ENCODE measurements at places on chromosomes 6 and 20. TPM values are rescaled to one million over a fixed set of nuclear protein-coding genes. Genes with fewer than 3 reads are reported as not detected.

SYCP2 gene
- 2.2 TPM for total RNA-seq

GRCh38 chr6:118320652-118321051 is 227.4 kb upstream of the PLN start:
- DNase-seq: no peak

DNA sequence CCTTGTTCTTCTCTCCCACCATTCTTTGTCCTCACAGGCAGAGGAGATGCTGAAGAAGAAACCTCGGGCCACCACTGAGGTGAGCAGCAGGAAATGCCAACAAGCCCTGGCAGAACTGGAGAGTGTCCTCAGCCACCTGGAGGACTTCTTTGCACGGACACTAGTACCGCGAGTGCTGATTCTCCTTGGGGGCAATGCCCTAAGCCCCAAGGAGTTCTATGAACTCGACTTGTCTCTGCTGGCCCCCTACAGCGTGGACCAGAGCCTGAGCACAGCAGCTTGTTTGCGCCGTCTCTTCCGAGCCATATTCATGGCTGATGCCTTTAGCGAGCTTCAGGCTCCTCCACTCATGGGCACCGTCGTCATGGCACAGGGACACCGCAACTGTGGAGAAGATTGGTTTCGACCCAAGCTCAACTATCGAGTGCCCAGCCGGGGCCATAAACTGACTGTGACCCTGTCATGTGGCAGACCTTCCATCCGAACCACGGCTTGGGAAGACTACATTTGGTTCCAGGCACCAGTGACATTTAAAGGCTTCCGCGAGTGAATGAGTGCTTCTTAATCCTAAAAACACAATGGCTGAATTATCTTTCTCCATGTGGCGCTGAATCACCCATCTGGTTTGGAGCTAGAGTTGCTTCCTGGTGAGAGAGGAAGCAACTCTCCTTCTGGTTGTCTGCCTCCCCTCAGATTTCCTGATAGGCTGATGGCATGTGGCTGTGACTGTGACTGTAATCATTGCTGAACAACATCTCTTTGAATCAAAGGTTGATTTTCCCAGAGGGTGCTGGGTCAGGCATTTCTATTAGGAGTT is 4.6 kb downstream of the MAD2L1BP start:
- no peak for DNase-seq

DNA sequence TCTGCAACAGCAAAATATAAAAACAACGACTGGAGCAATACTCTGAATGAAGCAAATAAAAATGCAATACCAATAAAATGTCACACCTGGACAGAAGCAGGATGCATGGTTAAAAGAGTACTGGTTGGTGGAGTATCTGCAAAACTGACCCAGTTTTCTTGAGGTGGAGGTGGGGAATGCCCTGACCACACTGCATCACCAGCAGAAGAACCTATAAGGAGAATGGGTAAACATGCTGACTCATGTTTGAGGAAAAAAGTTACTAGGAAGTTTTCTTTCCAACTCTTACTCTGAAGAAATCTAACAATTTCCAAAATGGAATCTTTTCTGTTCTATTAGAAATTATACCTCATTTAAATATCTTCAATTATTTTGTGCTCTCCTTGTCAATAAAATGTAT is 43.6 kb downstream of the REPS1 start:
- no peak for DNase-seq

RNF217 gene
- 2.0 TPM for total RNA-seq

DNA sequence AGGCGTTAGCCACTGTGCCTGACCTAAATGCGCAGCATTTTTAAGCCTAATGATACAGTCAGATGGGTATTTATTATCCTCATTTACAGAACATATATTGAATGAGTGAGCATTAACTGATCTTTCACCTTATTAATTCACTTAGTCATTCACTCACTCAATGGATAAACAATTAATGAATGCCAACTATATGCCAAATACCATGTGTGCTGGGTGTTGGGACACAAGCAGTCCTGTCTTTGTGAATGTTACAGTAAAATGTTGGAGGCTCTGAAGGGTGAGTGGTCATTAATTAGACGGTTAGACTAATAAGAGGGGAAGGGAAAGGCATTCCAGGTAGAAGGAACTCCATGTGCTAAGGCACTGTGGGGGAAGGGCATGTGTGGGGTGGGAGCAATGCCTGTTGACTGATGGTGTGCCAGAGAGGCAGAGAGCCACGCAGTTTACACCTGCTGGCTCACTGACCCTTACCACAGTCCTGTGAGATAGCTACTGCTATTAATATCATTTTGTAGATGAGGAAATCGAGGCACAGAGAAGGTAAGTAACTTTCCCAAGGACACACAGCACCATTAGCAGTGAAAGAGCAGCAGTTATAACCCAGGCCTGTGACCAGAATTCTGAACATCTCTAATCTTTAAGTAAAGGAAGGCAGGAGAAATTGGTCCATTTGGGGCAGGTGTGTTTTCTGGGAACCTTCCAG is 38.7 kb upstream of the B4GALT5 start:
- DNase-seq: no peak

DNA sequence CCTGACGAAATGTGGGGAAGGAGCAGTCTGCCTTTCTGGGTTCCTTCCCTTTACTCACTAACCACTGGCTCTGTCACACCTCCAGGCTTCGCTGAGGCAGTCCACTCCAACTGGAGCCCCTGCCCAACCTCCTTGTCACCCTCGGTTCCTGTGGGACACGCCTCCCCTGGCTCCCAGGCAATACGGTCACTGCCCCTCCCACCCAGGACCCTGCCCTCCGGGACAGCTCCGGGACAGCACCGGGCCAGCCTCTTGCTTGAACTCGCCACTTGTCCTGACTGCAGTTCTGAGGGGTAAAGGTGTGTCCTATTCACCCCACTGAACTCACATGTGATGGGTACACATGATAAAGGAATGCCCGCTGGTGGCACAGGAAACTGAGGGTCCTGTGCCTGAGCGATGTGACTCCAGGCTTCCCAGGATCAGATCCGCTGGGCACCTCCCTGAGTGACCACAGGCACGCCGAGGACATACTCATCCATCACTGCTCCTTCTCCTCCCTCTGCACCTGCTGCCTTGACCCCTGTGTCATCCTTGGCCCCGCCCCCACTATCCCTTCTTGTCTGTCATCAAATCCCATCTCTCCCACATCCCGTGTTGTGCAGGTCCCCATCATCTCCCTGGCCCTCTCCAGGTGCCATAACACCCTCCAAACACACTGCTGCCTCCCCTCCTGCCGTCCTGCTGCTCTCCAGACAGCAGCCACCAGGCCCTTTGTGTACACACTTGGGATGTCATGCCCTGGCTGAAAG is 7.9 kb downstream of the SDCBP2 start:
- DNase-seq: no peak

DNA sequence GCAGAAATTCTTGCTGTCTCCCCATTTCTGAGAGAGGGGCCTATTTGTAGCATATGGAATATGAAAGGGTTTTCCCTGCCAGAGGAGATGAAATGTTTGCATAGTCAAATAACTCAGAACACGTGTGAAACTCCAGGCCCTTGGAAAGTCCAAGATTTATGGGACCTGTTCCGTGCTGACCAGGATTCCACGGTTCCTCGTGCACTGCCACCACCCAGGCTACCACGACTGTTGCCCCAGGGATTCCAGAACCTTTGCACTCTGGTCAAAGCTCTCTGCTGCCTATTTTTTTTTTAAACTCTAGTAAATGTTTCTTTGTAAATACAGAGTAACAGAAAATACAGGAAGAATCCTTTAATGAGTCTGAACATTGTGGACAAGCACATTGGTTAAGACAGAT is 35.0 kb downstream of the MYLK4 start:
- DNase-seq: no peak

RAB44 gene
- total RNA-seq: 0.12 TPM

- DNase-seq: no peak
Observed at GRCh38 chr20:9557411-9557810, 43.0 kb downstream of the LAMP5 start.

DNA sequence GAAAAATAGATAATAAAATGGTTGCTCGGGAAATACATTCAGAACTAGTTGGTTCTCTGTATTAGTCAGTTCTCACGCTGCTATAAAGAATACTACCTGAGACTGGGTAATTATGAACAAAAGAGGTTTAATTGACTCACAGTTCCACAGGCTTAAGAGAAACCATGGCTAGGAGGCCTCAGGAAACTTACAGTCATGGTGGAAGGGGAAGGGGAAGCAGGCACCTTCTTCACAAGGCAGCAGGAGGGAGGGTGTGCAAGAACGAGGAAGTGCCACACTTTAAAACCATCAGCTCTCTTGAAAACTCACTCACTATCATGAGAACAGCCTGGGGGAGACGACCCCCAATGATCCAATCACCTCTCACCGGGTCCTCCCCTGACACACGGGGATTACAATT is 24.2 kb upstream of the SNX9 start:
- DNase-seq: peak; percentile 59

DNA sequence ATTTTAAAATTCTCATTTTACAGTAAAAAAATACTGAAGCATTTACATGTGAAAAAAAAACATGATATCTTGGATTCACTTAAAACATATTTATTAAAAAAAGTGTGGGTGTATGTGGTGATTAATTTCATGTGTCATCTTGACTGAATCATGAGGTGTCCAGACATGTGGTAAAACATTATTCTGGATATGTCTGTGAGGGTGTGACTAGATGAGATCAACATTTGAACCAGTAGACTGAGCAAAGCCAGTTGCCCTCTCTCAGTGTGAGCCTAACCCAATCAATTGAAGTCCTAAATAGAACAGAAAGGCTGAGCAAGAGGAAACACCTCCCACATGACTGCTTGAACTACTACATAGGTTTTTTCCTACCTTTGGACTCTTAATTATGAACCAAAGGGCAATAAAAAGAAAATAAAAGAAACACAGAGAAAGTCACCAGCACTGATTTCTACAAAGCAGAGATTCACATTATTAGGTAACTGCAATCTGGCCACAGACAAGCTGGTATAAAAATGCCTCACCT is 90.5 kb upstream of the VGLL2 start:
- DNase-seq: no peak

PRND gene
- not detected for total RNA-seq

DNA sequence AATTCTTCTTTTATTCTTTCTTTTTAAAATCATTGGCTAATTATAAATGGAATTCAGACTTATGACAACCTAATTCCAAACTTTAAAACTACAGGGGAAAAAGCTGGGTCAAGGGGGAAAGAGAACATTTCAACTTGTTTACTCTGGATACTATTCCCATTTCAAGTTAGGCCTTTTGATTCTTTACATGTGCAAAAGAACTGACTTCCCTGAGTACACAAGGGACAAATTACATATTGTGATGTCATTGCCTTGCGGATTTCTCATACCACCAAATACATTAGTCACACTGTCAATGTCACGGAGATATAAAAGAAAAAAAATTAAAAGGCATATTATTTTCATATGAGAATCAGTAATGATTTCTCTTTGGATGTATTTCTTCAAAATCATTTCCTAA is 96.5 kb upstream of the TBX18 start:
- no peak for DNase-seq

OPN5 gene
- not detected for total RNA-seq

RCAN2 gene
- total RNA-seq: 0.74 TPM

DNA sequence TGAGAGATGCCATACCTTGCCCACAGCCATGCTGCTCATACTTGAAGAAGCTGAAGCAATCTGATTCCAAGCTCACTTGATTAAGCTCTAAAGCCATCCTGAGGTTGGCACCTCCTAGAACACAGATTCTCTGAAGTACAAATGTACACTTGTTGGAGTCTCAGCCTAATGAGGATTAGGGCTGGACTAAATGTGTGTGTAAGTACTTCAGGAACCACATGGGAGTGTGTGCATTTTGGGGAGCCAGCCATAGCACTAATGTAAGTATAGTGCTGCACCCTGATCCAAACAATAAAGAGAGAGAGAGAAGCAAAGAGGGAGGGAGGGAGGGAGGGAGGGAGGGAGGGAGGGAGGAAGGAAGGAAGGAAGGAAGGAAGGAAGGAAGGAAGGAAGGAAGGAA is 458.6 kb downstream of the MAFB start:
- DNase-seq: no peak

NHSL1 gene
- total RNA-seq: 0.68 TPM

CFAP206 gene
- not detected for total RNA-seq

- DNase-seq: no peak
Observed at GRCh38 chr20:11050350-11050749, 376.6 kb upstream of the JAG1 start.

- DNase-seq: no peak
Observed at GRCh38 chr20:63863021-63863797, 1.9 kb upstream of the TPD52L2 start.

DNA sequence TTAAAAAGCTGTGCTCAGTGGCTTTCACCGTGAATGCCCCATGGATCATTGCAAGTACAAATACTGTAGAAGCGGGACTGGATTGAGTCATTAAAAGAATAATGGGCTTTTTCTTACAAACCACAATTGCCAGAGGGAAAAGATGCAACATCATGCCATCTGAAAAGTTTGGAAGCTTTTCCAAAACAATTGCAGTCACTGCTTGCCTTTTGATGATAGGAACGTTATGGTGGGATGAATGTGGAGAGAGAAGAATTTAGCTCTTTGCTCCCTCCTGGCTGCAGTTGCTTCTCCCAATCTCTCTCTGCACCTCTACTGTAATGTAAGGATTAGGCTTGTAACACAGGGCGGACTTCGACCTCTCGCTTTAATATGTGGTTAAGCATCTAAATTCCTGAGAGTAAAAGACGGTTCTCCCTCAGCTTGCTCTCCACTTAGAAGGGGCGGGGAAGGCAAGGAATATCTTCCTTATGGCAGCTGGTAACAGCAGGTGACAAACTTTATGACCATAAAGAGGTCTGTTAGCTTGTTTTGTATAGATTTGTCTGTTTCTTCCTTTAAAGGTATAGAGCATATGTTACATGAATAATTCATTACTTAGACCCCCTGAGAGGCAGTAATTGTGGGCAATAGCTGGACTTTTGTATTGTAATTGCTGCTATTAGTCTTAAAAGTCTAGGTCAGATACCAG is 376.1 kb downstream of the UTRN start:
- no peak for DNase-seq

DNA sequence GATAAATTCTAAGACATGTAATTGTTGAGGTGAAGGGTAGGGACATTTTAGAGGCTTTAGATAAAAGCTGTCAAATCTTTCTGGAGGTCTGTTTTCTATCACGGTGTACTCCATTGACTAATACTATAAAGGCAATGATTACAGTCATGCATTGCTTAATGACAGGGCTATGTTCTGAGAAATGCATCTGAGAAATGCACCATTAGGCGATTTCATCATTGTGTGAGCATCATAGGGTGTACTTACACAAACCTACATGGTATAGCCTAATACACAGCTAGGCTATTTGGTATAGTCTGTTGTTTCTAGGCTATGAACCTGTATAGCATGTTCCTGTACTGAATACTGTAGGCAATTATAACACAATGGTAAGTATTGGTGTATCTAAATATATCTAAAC is 71.3 kb upstream of the FYN start:
- no peak for DNase-seq

CARMIL1 gene
- 5.2 TPM for total RNA-seq

- DNase-seq: no peak
Observed at GRCh38 chr6:156767603-156768467, 9.3 kb upstream of the ARID1B start.

WFDC6 gene
- total RNA-seq: not detected

GRCh38 chr6:158560836-158561320 is 987 bp downstream of the TMEM181 start:
- no peak for DNase-seq

- DNase-seq: peak; percentile 61
Observed at GRCh38 chr6:16704401-16705045, 56.7 kb downstream of the ATXN1 start.

ELOVL4 gene
- total RNA-seq: 0.61 TPM
